Astrocyte (in vitro differentiated cells and primary cell): ENCODE measurements at places on chromosomes 6 and 20. TPM values are rescaled to one million over a fixed set of nuclear protein-coding genes. Genes with fewer than 3 reads are reported as not detected.

- no peak overlapping the region for H3K27ac ChIP-seq
- no peaks in the 10 kb centered on the region for H3K36me3 ChIP-seq
- no peaks in the 10 kb centered on the region for H3K4me1 ChIP-seq
These were observed 17.9 kb downstream of the IRF4 start for GRCh38 chr6:409370-409972.

- no peaks in the 10 kb centered on the region for H3K4me1 ChIP-seq
- no peaks in the 10 kb centered on the region for H3K27me3 ChIP-seq
- no peak overlapping the region for H3K4me3 ChIP-seq
- no peak for DNase-seq
These were observed 22.5 kb downstream of the STAU1 start for GRCh38 chr20:49165611-49166010.

GRCh38 chr6:136613477-136613876 is 63.3 kb upstream of the MAP7 start:
- no peak overlapping the region for H3K27ac ChIP-seq
- H3K36me3 ChIP-seq, result no peaks in the 10 kb centered on the region

DNA sequence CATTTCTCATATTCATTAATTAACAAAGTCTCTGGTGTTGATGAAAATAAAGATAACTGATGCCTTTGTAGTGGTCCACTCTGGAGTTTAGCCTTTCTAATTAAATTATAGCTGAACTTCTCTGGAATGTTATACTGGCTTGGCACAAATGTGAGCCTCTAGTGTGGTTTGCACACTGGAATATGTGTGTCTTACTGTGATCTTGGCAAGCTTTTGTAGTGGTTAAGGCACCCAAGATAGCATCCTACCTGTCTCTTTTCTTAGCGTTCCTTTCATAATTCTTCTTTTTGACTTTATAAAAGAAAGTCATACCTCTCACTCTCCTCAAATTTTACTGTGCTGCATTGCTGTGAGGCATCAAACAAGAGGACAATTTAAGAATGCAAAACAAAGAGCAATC is 107.4 kb downstream of the UTRN start:
- H3K27me3 ChIP-seq, result no peaks in the 10 kb centered on the region
- no peaks in the 10 kb centered on the region for H3K36me3 ChIP-seq
- H3K4me3 ChIP-seq, result no peak overlapping the region
- no peak overlapping the region for H3K27ac ChIP-seq

DNA sequence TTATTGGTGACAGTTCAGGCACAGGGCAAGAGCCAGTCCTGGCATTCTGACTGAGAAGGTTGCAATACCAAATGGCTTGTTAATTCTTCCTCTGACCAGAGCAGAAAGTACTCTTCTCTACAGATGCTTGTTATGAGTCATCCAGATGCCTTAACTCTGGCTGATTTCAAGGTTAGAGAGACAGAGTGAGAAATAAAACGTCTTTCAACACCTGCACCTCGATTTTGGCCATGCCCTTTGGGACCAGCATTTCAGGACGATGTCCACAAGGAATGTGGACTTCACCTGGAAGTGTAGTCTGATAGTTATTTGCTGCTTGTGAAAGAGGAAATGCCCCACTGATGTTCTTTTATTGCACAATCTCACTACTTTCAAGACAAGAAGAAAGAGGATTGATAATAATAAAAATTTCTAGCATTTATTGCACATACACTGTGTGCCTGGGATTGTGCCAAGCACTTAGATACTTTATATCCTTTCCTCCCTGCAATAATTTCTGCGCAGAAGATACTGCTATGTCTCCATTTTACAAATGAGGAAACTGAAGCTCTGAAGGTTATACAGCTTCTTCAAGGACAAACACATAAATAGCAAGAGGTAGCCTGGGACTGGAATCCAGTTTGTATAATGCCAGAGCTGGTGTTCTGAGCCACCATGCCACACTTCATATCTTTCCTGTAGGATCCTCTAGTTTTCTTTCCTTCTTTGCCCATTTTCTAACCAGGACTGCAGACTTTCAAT is 33.5 kb upstream of the MCM3 start:
- H3K4me1 ChIP-seq, result no peaks in the 10 kb centered on the region
- DNase-seq, result peak; percentile 30
- no peaks in the 10 kb centered on the region for H3K36me3 ChIP-seq
- no peaks in the 10 kb centered on the region for H3K27me3 ChIP-seq
- H3K27ac ChIP-seq, result no peak overlapping the region
- H3K4me3 ChIP-seq, result no peak overlapping the region

Gene TPX2
- 31.7 and 41.6 TPM in 2 replicates for total RNA-seq

DNA sequence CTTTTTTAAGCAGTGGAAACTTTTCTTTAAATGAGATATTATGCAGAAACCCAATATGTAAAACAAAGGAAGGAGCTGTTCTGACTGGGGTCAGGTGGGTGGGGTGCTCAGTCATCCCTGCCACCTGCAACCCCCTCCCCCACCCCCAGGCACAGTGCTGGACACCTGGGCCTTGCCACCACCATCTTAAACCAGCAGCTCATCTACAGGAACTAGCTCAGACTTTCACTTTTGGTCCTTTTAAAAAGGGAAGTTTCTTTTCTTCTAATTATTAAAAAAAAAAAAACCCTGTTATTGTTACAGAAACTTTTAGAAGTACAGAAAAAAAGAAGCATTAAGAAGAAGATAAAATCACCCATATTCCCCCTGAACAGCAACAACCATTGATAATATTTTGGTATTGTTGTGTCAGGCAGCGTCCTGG is 37.1 kb downstream of the PPP1R16B start:
- H3K4me1 ChIP-seq, result no peaks in the 10 kb centered on the region
- H3K27ac ChIP-seq, result no peak overlapping the region
- H3K36me3 ChIP-seq, result no peaks in the 10 kb centered on the region
- no peaks in the 10 kb centered on the region for H3K27me3 ChIP-seq
- DNase-seq, result no peak

DNA sequence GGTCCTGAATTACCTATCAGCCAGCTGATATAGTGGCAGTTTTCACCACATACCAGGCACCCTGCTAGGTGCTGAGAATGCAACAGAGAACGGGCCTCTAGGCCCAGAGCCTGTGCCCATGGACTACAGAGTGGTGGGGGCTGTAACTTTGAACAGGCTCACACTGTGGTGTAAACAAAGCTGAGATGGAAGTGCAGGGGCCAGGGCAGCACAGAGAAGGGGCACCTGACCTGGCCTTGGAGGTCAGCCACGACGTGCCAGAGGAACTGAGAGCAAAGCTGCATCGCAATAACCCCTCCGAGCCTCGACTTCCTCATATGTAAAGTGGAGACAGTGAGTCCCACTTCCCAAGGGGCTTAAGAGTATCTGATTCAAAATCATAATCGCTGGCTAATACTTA is 105.8 kb downstream of the MAFB start:
- no peak for DNase-seq
- H3K4me1 ChIP-seq, result no peaks in the 10 kb centered on the region
- H3K27me3 ChIP-seq, result peaks cover 5% of the 10 kb centered on the region
- H3K4me3 ChIP-seq, result no peak overlapping the region
- no peak overlapping the region for H3K27ac ChIP-seq

Gene EPHA7
- 0.55 and 0.82 TPM in 2 replicates for total RNA-seq

DNA sequence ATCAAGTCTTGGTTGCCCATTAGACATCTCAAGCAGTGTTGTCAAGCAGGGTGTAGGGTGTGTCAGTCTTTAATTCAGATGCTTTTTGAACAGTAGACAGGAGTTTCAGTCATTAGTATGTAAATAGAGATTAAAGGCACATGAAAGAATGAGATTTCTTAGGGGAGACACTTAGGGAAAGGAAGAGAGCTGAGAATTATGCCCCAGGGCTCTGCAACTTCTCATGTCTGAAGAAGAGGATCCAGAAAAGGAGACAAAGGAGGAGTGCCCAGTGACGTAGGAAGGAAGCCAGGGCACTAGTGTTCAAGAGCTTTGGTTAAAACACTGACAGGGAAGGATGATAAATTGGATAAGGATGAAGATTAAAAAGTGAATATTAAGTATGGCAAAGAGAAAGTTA is 569.7 kb downstream of the NKAIN2 start:
- no peak overlapping the region for H3K4me3 ChIP-seq
- no peaks in the 10 kb centered on the region for H3K4me1 ChIP-seq
- H3K36me3 ChIP-seq, result no peaks in the 10 kb centered on the region
- no peak overlapping the region for H3K27ac ChIP-seq
- no peaks in the 10 kb centered on the region for H3K27me3 ChIP-seq

DNA sequence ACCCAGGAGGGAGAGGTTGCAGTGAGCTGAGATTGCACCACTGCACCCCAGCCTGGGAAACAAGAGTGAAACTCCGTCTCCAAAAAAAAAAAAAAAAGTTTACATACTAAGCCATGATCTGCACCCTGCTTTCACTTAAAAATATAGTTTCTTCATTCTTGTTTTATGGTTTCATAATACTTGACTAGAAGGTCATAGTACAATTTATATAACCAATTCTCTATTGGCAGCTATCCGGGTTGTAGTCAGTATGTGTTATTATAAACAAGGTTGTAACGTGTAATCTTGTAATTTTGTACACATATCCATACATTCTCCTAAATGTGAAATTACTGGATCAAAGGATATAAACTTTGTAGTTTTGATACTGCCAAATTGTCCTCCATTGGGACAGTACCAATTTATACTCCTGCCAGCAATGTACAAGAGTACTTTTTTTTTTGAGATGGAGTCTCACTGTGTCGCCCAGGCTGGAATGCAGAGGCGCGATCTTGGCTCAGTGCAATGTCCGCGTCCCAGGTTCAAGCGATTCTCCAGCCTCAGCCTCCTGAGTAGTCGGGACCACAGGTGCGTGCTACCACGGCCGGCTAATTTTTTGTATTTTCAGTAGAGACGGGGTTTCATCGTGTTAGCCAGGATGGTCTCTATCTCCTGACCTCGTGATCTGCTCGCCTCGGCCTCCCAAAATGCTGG is 144.8 kb downstream of the GJA10 start:
- H3K4me1 ChIP-seq, result peaks cover 3% of the 10 kb centered on the region
- DNase-seq, result no peak
- no peak overlapping the region for H3K4me3 ChIP-seq
- no peaks in the 10 kb centered on the region for H3K27me3 ChIP-seq

Gene RIN2
- 21.2 and 22.8 TPM in 2 replicates for total RNA-seq

DNA sequence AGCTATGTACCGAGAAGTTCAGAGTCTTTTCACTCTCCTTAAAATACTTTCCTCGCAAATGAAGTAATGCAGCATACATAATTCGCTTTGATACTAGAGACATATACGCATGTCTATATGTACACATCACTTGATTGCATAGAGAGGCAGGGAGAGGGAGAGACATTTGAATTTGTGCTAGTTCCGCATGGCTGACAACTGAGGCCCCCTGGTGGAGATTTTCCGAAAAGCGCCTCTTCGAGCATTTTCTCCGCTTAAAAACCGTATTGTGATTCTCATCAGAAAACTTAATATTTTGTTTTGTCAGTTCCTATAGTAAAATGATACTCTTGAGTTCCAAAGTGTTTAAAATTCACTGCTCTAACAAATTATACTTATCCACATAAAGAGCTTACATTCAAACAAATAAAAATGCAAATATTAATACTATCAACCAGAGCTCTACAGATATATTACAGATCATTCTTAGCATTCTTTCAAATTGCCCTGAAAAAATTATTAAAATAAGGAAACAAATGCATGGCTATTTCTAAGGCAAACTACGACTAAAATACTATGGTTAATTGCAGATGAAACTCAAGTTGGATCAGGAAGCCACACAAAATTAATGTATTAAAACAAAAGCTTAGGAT is 637 bp downstream of the MYLK4 start:
- DNase-seq, result no peak
- peaks cover 6% of the 10 kb centered on the region for H3K27me3 ChIP-seq
- no peak overlapping the region for H3K4me3 ChIP-seq
- no peaks in the 10 kb centered on the region for H3K36me3 ChIP-seq
- H3K4me1 ChIP-seq, result peaks cover 4% of the 10 kb centered on the region
- no peak overlapping the region for H3K27ac ChIP-seq

GRCh38 chr6:160315310-160315709 is 32.9 kb upstream of the SLC22A3 start:
- no peaks in the 10 kb centered on the region for H3K4me1 ChIP-seq
- no peak for DNase-seq
- no peak overlapping the region for H3K4me3 ChIP-seq
- no peaks in the 10 kb centered on the region for H3K36me3 ChIP-seq
- H3K27ac ChIP-seq, result no peak overlapping the region

- no peak for DNase-seq
- no peaks in the 10 kb centered on the region for H3K36me3 ChIP-seq
- no peak overlapping the region for H3K4me3 ChIP-seq
- no peak overlapping the region for H3K27ac ChIP-seq
These were observed 139.1 kb upstream of the KCNG1 start for GRCh38 chr20:51162015-51162414.
